T-helper 17 cell (primary cell): ENCODE measurements at places on chromosomes 7 and 10. TPM values are rescaled to one million over a fixed set of nuclear protein-coding genes. Genes with fewer than 3 reads are reported as not detected.

OR2A5 gene
- not detected for total RNA-seq

PTF1A gene
- not detected for total RNA-seq

DNA sequence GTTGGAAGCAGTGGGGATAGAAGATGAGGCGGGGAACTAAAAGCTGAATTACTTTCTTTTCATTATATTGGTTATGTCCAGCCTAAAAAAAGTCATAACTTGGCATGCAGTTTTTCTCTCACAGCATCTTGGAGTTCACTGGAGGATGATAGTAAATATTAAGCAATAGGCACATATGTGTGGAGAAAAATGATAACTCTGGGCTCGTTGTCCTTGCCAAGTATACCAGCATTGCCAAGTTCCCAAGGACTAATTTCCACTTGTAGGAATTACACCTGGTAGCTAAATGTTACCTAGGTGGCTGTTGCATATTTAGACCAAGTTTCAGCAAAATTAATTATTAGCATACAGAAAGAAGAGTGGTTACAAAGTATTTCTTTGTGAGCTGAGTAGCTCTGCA is 1007.6 kb downstream of the ANKRD7 start:
- no peaks in the 10 kb centered on the region for H3K4me1 ChIP-seq
- H3K27ac ChIP-seq: no peak overlapping the region
- DNase-seq: no peak

DNA sequence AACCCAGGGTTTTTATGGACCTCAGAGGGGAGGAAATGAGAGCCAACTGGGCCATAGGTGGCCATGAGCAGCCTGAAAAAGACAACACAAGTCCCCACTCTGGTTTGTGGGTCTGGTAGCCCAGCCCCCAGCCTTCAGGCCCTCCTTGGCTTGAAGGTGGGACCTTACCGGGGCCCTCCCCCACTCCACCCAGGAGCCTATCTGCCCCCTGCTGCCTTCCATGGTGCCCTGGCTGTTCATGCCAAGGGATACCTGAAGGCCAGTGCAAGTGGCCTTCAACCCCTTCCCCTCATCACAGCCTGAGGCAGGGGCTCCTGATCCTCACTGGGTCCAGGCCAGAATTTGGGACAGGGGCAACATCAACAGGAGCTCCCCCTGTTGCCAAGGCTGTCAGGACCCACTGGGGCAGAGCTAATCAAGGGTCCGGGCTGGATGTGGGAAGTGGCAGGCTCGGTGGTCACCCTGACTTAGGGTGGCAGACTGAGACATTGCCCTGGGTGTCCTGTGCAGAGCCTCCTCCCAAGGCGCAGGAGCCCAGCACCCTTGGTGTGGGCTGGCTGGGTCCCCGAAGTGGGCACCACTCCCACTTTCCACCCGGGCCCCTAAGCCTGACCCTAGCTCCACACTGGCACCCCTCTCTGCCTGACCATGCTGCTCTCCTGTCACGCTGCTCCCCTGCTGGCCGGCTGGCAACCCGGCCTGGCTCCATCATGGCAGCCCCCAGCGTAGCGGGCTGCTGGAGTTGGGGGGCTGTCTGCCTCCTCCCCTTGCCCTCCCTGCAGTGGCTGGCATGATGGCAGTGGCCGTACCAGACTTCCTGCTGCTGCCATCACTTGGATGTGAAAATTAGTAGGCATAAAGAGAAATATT is 6.4 kb downstream of the WDFY4 start:
- H3K36me3 ChIP-seq: no peaks in the 10 kb centered on the region
- peaks cover 3% of the 10 kb centered on the region for H3K4me1 ChIP-seq
- no peak overlapping the region for H3K27ac ChIP-seq
- no peak overlapping the region for H3K4me3 ChIP-seq
- no peak for DNase-seq

GRCh38 chr7:8189625-8190024 is 72.3 kb downstream of the ICA1 start:
- H3K27me3 ChIP-seq: peaks cover 8% of the 10 kb centered on the region
- no peak overlapping the region for H3K4me3 ChIP-seq
- peaks cover 14% of the 10 kb centered on the region for H3K4me1 ChIP-seq
- no peak overlapping the region for H3K27ac ChIP-seq
- no peak for DNase-seq
- peaks cover 2% of the 10 kb centered on the region for H3K36me3 ChIP-seq

DNA sequence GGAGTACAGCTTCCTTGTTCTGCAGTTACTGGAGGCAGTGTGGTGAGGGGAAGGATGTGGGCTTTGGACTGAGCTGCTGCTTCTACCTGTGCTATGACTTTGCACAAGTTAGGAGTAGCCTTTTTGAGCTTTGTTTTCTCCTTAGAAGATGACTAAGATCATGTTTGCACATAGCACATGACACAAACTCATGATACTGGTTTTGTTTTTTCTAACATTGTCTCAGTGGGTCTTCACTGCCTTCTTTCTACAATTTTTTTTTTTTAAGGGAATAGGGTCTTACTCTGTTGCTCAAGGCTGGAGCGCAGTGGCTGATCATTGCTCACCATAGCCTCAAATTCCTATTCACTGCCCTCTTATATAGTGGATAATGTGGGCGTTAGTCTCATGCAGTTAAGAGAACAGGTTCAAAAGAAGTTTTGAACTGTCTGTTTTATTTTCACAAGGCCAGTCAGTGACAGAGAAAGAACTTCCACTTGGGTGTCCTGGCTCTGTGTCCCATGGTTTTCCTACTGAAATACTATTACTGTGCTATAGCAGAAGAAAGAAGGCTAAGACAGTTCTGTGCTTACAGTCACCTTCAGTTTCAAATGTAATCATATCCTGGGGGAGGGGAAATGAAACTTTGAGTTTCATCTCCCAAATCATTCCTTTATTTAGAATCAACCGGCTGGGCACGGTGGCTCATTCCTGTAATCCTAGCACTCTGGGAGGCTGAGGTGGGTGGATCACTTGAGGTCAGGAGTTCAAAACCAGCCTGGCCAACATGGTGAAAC is 72.0 kb downstream of the KAT6B start:
- H3K4me1 ChIP-seq: peaks cover 42% of the 10 kb centered on the region
- H3K36me3 ChIP-seq: peaks cover 6% of the 10 kb centered on the region
- H3K27ac ChIP-seq: peak overlapping the region; percentile 37
- no peak overlapping the region for H3K4me3 ChIP-seq
- H3K27me3 ChIP-seq: no peaks in the 10 kb centered on the region

GRCh38 chr10:44949915-44950314 is 9.7 kb upstream of the RASSF4 start:
- peaks cover 6% of the 10 kb centered on the region for H3K4me1 ChIP-seq
- H3K27ac ChIP-seq: peak overlapping the region; percentile 39
- peaks cover 3% of the 10 kb centered on the region for H3K36me3 ChIP-seq
- no peak overlapping the region for H3K4me3 ChIP-seq
- no peak for DNase-seq

GRCh38 chr10:4685904-4686643 is 139.9 kb upstream of the AKR1E2 start:
- peaks cover 37% of the 10 kb centered on the region for H3K27me3 ChIP-seq
- no peaks in the 10 kb centered on the region for H3K36me3 ChIP-seq
- no peak overlapping the region for H3K27ac ChIP-seq
- peaks cover 3% of the 10 kb centered on the region for H3K4me1 ChIP-seq

DNA sequence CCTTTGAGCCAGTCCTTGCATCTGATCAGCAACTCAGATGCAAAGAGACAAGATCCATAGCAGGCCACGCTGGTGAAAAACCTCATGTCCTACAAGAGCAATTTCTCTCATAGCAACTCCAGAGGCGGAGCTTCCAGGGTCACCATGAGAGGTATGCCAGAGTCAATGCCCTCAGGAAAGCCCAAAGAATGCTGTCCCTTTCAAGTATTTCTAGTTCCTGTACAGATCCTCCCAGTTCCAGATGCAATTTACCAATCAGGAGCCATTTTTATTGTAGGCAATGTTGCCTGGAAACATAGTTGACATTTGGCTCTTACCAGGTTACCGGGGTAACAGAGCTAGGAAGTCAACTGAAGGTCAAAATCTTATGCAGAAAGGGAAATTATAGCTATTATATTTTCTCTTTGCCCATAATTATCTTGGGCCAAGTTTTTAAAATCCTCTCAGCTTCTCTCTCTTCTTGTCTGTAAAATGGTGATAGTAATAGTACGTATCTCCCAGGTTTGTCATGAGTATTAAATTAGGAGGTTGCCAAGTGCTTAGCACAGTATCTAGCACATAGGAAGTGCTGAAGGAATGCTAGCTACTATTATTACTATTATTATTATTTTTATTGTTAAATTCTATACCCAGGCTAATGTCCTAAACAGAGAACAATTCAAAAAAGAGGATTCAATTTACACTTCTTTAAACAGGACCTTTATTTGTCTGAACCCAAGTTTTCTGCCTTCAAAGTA is 46.3 kb upstream of the TM9SF3 start:
- H3K4me1 ChIP-seq: no peaks in the 10 kb centered on the region
- no peak overlapping the region for H3K4me3 ChIP-seq
- DNase-seq: no peak
- no peak overlapping the region for H3K27ac ChIP-seq
- peaks cover 2% of the 10 kb centered on the region for H3K36me3 ChIP-seq

DNA sequence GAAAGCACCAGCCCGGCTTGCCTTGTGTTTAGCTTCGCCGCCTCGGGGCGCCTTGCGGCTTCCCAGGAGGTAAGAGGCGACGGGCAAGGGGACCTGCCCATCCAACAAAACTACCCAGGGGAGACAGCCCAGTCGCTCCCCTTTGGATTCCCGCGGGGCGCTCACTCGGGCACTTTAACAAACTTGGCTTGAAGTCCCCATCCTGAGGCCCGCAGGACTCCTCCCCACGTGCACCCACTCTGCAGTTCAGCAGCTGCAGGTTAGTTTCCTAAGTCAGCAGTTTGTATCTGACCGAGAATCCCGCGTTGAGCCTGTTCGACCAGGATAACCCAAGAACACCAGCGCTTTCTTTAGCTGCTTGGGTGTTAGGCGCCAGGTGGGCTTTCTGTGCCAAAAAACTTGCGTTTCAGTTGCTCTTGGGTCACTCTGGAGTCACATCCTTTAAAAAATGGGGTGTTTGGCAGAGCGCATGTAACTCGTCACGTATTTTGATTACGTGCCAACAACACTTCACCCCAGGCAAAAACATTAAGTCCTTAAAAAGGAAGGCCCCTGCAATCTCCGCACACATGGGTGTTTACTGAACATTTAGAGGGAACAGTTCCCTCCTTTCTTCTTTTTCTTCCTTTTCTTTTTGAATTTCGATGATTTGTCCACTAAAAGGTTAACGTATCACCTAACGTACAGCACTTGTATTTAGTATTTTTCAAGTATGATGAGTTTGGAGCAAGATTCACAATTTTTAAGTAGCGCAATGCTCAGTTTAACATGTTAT is 876 bp downstream of the DNAH11 start:
- H3K27me3 ChIP-seq: peaks cover 73% of the 10 kb centered on the region
- no peak for DNase-seq
- H3K36me3 ChIP-seq: peaks cover 7% of the 10 kb centered on the region
- H3K4me3 ChIP-seq: peak overlapping the region; percentile 80
- H3K4me1 ChIP-seq: peaks cover 7% of the 10 kb centered on the region
- H3K27ac ChIP-seq: no peak overlapping the region

DNA sequence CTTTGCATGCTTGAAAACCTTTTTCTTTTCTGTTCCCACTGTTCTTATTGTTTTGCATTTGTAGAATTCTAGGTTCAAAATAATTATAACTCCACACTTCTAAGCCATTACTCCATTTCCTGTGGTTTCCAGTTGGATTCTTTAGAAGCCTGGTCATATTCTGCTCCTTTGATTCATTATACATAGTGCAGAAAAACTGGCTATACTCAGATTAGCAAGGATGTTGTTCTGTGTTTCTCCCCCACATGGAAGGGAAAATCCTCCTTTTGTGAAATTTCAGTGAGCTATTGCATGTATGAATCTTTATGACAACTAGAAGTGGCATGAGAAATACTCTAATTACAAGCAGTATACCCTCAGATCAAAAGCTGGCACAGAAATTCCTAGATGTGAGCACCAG is 79.5 kb downstream of the SLC13A1 start:
- no peaks in the 10 kb centered on the region for H3K36me3 ChIP-seq
- H3K4me1 ChIP-seq: no peaks in the 10 kb centered on the region
- no peak for DNase-seq
- H3K27ac ChIP-seq: no peak overlapping the region
- no peaks in the 10 kb centered on the region for H3K27me3 ChIP-seq

GRCh38 chr10:15897287-15897686 is 37.0 kb upstream of the MINDY3 start:
- H3K27me3 ChIP-seq: peaks cover 69% of the 10 kb centered on the region
- H3K4me3 ChIP-seq: no peak overlapping the region
- H3K27ac ChIP-seq: no peak overlapping the region
- no peaks in the 10 kb centered on the region for H3K36me3 ChIP-seq
- DNase-seq: no peak

DNA sequence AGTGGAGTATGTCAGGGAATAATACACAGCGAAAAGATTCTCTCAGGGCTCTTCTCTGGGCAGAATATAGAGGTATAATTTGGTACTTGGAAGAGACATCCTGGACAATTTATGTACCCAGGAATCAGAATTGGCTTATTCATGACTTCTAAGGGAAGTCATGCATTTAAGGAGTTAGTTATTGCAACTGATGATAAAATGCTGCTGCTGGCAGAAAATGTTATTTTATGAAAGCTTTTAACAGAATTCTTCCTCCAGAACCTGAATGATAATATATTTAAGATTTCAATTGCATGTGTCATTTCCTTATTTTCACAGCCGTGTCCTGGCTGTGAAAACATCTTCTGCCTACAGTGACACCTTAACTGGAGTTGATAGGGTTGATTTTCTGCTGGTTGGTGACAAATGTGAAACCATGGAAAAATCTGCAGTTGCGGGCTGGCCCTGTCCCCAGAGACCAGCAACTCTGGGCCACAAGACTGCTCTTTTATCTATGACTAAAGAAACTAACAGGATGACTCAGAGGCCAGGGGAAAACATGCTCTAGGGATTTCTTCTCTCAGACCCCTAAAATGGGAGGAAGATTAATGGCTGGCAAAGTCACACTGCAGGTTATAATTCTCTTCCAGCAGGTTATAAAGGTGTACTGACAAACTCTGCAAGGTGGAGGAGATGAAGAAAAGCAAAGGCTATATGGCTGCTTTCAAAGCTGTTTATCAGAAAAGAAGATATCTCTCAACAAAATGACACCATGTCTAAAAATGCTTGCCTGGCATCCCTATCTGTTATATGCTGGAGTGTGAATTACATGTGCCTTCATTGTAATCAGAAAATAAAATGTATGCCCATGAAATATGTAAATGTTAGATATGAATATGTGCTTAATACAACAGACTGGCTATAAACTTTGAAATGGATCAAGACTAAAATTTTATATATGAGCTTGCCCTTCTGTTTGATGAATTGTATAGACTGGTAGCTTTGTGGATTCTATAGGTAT is 12.1 kb upstream of the TRUB1 start:
- H3K4me1 ChIP-seq: no peaks in the 10 kb centered on the region
- no peak for DNase-seq
- H3K27ac ChIP-seq: no peak overlapping the region
- H3K36me3 ChIP-seq: no peaks in the 10 kb centered on the region
- no peak overlapping the region for H3K4me3 ChIP-seq

- no peaks in the 10 kb centered on the region for H3K4me1 ChIP-seq
- H3K4me3 ChIP-seq: no peak overlapping the region
- no peak for DNase-seq
- H3K27ac ChIP-seq: no peak overlapping the region
- H3K36me3 ChIP-seq: no peaks in the 10 kb centered on the region
These were observed 473.7 kb upstream of the PODXL start for GRCh38 chr7:132030086-132030568.

- H3K4me3 ChIP-seq: no peak overlapping the region
- no peak for DNase-seq
- H3K27ac ChIP-seq: no peak overlapping the region
These were observed 46.8 kb upstream of the SLC29A3 start for GRCh38 chr10:71272056-71272771.

- peaks cover 4% of the 10 kb centered on the region for H3K36me3 ChIP-seq
- peaks cover 3% of the 10 kb centered on the region for H3K4me1 ChIP-seq
- no peak overlapping the region for H3K4me3 ChIP-seq
- H3K27ac ChIP-seq: no peak overlapping the region
- DNase-seq: no peak
These were observed 178.7 kb upstream of the GDF10 start for GRCh38 chr10:47121336-47121735.
